ENCODE measurements at places on chromosomes 5 and 9.

DNA sequence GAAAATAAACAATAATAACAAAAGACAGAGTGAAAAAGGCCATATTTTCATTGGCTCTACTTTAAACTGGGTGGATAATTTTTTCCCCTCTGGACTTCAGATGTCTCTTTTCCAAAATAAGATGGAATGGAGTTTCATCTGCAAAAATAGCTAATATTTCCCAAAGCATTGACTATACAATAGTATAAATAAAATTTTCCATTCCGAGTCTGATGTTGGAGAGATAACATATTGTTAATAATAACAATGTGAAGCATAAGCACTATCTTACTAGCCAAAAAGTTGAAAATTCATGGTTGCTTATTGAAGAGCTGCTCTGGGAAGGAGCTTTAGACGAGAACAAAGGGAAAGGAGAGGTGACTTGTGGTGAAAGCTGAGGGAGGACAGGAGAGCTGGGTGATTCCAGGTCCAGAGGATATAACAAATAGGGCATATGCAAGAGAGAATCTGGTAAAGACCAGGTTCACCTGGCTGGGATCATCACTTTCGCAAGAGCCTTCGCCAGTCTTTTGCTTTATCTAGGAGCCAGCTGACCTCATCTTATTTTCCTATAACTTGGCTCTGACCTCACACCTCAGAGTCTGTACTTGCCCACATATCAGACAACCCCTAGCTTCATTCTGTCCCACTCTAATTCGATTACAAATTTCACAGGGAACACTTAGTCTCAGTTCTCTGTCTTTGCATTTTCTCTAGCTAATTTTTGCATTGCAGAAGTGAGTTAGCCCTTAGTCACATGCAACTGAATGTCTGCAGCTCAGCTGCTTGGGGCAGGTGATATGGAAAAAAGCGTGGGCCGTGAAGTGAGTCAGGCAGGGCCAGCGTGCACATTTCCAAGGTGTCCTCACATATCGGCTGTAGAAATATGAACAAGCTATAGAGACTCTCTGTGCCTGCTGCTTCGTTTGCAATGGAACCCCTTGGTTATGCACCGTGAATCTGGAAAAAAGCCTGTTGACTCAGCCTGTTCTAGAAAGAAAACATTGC is 7.6 kb upstream of the ZNF474 start:
- DNase-seq: no peak

- no peak for DNase-seq
These were observed 66.5 kb downstream of the SEMA6A start for GRCh38 chr5:116507941-116508655.

DNA sequence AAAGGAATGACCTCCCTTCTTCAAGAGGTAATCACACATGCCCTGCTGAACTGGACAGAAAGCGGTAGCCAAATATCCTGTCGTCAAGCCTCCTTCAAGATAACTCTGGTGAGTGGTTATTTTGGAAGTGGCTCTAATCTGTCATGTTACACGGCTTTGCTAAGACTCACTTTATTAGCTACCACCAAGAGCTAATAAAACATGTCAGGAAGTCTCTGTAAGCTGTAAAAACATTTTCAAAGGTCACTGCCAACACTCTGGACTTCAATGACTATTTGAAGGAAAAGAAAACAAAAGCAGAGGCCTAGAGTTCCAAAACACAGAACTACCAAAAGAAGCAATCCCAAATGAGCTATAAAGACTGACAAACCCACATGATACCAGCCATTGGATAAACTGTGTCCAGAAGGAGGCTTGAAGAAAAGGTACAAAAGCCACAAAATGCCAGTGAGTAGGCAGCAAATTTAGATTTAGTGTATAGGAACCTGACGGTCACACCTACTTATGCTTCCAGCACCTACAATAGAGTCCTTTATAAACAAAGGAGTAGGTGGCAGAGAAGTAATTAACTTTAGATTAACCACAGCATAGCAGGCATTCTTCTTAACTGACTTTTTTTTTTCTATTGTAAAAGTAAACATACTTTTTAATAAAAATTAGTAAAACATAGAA is 97.3 kb upstream of the EQTN start:
- no peak for DNase-seq

DNA sequence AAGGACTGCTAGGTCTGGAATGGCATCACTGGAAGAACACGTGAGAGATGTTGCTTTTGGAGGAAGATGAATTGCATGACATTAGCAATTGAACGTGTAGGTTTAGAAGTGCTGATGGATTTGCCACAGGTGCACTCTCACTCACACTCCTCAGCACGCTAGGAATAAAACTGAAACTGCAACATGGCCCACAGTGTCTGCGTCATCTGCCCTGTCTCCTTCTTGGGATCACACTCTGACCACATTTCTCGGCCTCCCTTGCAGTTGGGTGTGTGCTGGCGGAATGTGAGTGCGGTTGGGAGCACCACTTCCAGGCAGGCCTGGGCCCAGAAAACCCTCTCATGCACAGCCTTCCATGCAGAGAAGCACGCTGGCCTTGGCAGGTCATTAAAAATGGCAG is 152.8 kb upstream of the LHFPL2 start:
- no peak for DNase-seq

- no peak for DNase-seq
These were observed 30.0 kb downstream of the INSYN2B start for GRCh38 chr5:169950333-169950732.

GRCh38 chr5:67026278-67026677 is 170.3 kb downstream of the CD180 start:
- no peak for DNase-seq

DNA sequence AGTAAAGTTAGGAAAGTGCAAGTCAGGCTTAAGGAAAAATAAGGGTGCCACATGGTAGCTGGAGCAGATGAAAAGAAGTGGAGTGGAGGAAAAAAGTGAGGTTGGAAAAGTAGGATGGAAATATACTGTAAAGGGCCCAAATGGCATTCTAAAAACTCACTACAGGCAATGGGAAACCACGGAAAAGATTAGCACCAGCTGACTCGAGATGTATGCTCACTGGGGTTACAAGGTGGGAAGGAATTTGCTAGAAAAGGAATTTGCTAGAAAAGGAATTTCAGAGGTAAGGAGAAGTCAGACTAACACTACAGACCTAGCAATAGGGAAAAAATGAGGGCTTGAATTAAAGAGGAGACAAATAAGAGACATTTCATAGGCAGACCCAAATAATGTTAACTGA is 3.6 kb downstream of the PSMD5 start:
- no peak for DNase-seq

- no peak for DNase-seq
These were observed 51.4 kb upstream of the OLFM1 start for GRCh38 chr9:135035781-135036760.

DNA sequence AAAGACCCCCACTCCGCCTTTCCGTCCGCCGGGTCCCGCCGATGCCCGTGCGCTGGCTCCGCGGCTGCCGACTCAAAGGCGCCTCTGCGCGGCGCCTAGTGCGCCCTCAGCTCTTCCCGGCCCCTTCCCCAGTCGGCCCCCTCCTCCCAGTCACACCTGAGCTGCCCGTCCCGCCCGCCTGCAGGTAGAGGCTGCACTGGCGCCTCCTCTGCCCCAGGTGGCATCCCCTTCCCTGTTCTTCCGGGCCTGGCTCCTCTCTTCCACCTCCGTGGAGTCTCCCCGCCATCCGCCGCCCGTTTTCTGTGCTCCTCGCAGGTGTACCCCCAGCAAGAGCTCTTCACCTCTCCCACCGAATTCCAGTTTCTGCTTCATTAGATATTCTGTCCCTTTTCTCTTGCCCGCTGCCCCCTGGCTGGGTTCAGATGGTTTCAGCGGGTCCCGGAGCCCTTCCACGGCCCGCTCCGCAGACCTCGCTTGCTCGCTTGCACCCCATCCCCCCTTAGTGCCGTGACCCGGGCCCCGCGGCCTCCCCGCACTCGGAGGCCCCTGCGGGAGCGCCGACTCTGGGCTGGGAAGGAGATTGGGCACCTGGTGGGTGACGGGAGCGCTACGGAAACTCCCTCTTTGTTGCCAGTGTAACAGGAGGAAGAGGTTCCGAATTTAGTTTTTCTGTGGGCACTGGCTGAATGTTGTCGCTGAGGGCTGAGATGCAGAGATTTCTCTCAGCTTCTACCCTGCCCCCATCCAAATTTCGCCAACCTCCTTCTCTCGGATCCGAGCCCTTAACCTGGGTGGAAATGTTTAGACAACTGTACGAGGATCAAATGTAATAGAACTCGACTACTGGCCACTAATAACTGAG is 809 bp downstream of the SLC44A1 start:
- DNase-seq: no peak

GRCh38 chr5:62576570-62577170 is 1.9 kb upstream of the LRRC70 start:
- no peak for DNase-seq

DNA sequence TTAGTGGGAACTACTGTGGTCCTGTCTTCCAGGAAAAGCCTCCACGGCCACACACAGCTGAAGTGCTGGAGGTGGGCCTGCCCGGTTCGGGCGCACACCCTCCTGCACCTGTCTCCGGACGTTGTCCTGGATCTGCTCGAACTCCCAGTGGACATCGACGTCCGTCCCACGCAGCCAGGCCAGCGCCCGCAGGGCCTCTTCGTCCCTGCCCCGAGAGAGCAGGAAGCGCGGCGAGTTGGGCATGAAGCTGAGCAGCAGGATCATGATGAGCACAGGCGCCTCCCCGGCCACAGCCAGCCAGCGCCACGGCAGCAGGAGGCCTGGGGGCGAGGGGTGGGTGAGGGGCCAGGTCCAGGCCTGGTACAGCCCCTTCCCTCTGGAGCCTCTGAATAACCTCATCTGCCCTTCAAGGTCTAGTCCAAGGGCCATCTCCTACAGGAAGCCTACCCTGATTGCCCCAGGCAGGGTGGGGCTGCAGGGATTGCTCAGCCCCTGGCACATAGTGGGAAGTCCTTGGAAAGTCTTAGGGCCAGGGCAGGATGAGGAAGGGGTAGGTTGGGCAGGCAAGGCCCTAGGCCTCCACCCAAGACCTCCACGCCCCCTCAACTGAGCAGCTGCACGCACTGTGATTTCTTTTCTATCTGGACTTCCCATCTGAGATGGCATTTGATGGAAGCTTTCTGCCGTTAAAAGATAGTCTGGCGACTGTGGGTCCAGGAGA is 3.4 kb downstream of the SLC2A6 start:
- DNase-seq: no peak

DNA sequence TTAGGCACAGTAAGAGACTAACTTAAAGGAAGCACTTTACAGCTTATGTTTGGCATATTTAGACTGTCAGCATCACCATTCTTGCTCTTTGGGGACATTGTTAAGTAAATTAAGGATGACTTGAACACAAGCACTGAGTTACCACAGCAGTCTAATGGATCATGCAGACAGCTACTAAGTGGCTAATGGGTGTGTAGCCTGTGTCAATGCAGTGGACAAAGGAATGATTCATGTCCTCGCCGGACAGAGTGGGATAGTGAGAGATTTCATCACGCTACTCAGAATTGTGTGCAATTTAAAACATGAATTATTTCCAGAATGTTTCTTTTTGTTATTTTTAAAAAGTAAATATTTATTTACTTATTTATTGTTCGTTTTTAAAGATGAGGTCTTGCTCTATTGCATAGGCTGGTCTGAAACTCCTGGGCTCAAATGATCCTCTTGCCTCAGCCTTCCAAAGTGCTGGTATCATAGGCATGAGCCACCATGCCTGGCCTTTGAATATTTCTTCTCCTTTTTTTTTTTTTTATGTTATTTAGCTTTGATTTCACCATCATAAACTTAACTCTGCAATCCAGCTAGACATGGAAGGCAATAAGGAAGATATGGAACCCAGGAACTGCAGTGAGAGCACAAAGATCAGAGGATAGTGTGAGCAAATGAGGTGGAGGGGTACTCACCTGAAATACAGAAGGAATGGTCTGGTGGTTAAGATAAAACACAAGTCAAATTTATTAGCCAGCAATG is 53.0 kb upstream of the KLF4 start:
- no peak for DNase-seq

- no peak for DNase-seq
These were observed 128.6 kb downstream of the KCNIP1 start for GRCh38 chr5:170632266-170632984.

Data from AG09309 (cell line).